ENCODE measurements at places on chromosomes 2 and 18.

GRCh38 chr2:105725388-105725787 lies 19.3 kb upstream of the NCK2 start:
- no peak for DNase-seq

DNA sequence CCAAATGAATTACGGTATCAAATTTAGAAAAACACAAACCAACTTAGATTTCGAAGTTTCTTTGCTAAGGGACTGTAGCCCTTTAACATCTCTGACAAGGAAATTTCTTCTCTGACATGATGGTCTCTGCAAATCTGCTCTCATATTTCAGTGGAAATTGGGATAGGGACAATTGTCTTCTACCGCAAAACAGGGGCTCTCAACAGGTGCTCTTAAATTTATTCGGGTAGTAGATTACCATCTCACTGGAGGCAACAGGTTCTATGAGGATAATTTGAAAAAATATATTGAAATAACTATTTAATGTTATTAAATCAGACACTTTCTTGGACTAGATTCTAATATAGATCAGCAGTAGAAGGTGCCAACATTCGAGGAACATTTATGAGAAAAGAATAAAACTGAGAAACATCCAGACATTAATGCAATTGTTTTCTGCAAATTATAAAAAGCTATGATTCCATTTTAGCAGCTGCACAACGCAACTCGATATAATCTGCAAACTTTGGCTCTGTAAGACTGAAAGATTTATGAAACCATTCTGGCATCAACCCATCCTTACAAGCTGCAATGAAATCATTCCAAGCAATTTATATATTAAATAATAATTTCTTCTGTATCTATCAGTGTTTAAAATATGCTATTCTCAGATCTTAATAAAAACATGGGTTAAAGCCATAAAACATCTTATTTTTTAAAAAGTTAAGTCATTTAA lies 10.0 kb upstream of the BCL2 start:
- no peak for DNase-seq

DNA sequence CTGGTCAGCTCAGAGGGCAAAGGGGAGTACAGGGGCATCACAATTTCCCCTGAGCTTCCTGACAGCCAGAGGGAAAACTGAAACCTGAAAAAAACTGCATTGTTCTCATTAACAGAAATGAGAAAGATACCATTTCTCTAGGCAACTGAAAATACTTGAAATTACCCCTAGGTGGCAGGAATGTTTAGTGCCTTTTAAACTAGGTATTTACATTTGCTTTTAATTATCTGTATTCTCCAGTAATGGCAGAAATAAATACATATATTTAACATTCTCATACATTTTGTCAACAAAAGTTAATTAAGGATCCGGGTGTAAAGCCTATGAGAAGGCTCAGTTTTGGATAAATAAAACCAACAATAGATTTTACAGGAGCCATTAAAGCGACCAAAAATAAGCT lies 34.5 kb downstream of the RPL31 start:
- no peak for DNase-seq

GRCh38 chr2:179298666-179299065 lies 34.0 kb upstream of the SESTD1 start:
- no peak for DNase-seq

GRCh38 chr18:59458575-59458974 lies 99.5 kb upstream of the LMAN1 start:
- DNase-seq: no peak

DNA sequence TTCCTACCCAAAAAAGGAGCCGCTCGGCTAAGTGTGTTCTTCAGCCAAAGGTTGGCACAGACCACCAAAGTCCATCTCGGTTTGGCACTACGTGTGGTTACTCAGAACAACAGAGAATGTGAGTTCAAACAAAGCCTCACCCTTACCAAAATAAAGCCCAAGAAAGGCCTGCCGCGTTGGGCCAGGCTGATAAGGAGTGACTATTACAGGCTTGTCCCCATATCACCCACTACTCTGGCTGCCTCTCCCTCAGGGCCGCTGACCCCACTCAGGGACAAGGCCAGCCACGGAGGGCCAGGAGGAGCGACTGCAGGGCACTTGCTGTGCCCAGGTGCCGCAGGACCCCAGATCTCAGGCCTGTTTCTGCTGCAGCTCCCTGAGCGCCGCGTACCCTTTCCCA lies 13.8 kb downstream of the HS1BP3 start:
- DNase-seq: no peak

DNA sequence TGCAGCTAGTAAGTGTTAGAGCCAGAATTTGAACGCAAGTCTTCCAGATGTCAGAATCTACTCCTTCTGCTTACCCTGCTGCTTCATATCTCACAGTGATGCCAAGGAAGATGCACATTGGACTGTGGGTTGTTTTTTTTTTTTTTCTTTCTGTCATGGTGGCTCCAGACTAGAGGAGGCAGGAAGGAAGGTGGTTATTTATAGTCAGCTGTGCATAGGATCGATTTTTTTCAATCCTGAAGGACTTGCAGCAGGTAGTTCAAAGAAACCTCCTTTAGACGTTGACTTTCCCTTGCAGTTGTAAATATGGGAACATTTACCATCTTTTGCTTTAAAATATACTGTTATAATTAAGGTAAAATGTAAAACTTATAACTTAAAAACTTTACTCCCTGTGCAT lies 17.3 kb downstream of the NEDD4L start:
- no peak for DNase-seq

- DNase-seq: no peak
Observed at GRCh38 chr2:219220652-219221402, 2.1 kb upstream of the ABCB6 start.

- no peak for DNase-seq
Observed at GRCh38 chr2:110861616-110862260, 129.4 kb downstream of the ACOXL start.

- no peak for DNase-seq
Observed at GRCh38 chr18:79825913-79826312, 28.2 kb downstream of the KCNG2 start.
